ENCODE measurements at places on chromosomes 5 and 9. TPM values are rescaled to one million over a fixed set of nuclear protein-coding genes. Genes with fewer than 3 reads are reported as not detected.

Gene DOCK8
- 0.25 TPM for total RNA-seq

Gene FOXI1
- not detected for total RNA-seq

Gene GLDC
- 1.3 TPM for total RNA-seq

Gene IL7R
- 0.06 TPM for total RNA-seq

Gene SARDH
- 16.3 TPM for total RNA-seq

Measured in cardiac ventricle fibroblast (primary cell).